ENCODE measurements at places on chromosomes 5 and 9.

- H3K4me3 ChIP-seq, result no peak overlapping the region
- no peak overlapping the region for H3K27ac ChIP-seq
- H3K27me3 ChIP-seq, result no peaks in the 10 kb centered on the region
Observed at GRCh38 chr5:2176581-2176980, 293.9 kb upstream of the IRX4 start.

DNA sequence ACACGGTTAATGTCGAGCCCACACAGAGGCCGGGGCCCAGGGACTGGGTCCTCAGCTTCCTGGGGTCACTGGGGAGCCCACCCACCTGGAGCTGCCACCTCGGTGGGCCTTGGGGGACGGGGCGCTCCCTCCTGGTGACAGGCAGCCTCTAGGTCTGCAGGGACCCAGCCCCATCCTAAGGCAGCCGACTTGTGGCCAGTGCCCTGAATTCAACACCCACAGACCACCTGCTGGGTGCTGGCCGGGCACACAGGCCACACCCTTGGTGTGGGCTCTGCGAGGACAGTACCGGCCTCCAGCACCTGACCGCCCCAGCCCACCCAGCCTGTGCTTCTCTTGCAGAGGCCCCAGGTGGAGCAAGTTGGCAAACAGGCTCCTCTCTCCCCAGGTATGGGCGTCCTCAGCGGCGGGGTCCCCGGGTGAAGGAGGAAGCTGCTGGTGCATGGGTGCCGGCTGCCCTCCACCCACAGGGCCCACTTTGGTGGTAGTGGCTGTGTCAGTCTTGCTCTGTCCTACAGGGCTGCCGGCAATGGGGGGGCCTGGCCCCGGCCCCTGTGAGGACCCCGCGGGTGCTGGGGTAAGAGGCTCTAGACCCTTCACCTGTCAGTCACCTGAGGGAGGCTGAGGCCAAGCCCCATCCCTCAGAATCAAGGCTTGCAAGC, 8.3 kb downstream of the ENTPD8 start:
- H3K4me1 ChIP-seq, result peaks cover 12% of the 10 kb centered on the region
- no peak for DNase-seq
- H3K4me3 ChIP-seq, result no peak overlapping the region
- H3K36me3 ChIP-seq, result no peaks in the 10 kb centered on the region
- no peaks in the 10 kb centered on the region for H3K27me3 ChIP-seq

- H3K27ac ChIP-seq, result peak overlapping the region; percentile 88
- DNase-seq, result no peak
- no peaks in the 10 kb centered on the region for H3K27me3 ChIP-seq
- no peaks in the 10 kb centered on the region for H3K36me3 ChIP-seq
Observed at GRCh38 chr9:97567894-97568202, 65.3 kb downstream of the TSTD2 start.

DNA sequence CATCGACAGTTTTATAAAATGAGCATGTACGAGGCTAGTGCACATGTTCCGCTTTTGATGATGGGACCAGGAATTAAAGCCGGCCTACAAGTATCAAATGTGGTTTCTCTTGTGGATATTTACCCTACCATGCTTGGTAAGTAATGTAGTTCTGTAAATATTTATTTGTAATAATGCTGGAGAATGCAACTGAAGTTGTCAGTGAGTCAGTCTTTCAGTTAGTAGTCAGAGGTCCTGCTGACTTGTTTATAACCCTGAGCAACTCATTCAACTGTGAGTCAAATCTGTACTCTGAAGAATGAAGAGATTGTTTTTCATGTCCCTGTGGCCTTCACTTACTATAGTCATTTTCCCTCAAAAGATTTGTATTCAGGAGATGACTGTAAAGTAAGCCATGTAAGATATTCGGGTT, 28.4 kb upstream of the GPR150 start:
- H3K27me3 ChIP-seq, result no peaks in the 10 kb centered on the region
- no peaks in the 10 kb centered on the region for H3K4me1 ChIP-seq

GRCh38 chr9:4106760-4107143, 193.1 kb downstream of the GLIS3 start:
- no peak overlapping the region for H3K27ac ChIP-seq
- no peaks in the 10 kb centered on the region for H3K27me3 ChIP-seq
- H3K4me3 ChIP-seq, result no peak overlapping the region
- no peaks in the 10 kb centered on the region for H3K36me3 ChIP-seq

DNA sequence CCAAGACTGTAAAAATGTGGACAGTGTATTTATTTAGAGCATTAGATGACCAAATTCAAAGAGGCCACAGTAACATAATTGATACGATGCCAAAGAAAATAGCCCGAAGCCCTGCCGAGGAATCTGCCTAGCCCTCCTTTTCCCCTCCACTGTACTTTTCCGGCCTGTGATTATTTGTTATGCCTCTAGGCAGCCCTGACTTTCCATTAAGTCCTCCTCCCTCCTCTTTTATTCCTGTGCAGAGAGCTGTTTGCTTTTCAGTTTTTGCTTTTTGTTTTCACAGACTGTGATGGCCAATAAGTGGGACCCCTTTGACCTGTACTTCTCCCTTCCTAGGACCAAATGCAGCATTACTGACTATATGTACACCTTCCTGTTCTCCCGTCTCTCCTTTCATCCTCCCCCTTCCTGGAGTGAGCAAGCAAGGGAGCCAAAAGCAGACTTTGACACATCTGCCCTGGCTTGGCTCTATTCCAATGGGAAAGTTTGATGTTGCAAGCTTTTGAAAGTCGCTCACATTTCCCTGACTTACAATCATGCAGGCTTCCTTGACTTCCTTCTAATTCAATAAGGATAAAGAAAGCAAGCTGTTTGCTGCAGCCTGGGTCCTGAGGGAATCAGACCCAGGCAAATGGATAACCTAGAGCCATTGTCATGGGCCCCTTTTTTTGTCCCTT, 76.1 kb downstream of the NREP start:
- H3K4me3 ChIP-seq, result peak overlapping the region; percentile 3
- peak overlapping the region; percentile 64 for H3K27ac ChIP-seq
- H3K4me1 ChIP-seq, result peaks cover 24% of the 10 kb centered on the region
- no peaks in the 10 kb centered on the region for H3K27me3 ChIP-seq

GRCh38 chr9:82152181-82152580, 163.6 kb downstream of the SPATA31D1 start:
- no peak overlapping the region for H3K4me3 ChIP-seq
- no peak for DNase-seq
- no peak overlapping the region for H3K27ac ChIP-seq
- no peaks in the 10 kb centered on the region for H3K27me3 ChIP-seq
- no peaks in the 10 kb centered on the region for H3K36me3 ChIP-seq

DNA sequence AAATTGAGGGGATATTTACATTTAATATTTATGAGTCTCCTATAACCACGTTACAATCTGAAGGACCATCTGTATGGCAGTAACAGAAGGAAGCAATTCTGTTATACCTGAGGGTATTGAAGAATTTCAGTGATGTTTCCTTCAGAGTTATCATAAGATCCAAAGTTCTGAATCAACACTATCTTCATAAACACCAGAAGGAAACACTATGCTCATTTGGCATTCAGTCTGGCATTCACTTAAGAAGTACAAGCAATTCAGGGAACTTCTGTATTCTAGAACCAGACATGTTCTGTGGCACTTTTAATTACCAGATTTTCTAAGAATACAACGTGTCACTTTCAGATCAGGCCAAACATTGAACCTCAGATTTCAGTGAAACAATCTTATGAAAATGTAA, 9.6 kb downstream of the DAB2 start:
- no peak overlapping the region for H3K4me3 ChIP-seq
- DNase-seq, result no peak
- H3K27ac ChIP-seq, result no peak overlapping the region
- peaks cover 67% of the 10 kb centered on the region for H3K4me1 ChIP-seq

GRCh38 chr9:134134949-134135342, 936 bp upstream of the WDR5 start:
- no peaks in the 10 kb centered on the region for H3K36me3 ChIP-seq
- H3K27ac ChIP-seq, result peak overlapping the region; percentile 86
- peak overlapping the region; percentile 93 for H3K4me3 ChIP-seq
- no peaks in the 10 kb centered on the region for H3K27me3 ChIP-seq
- no peak for DNase-seq
- H3K4me1 ChIP-seq, result peaks cover 58% of the 10 kb centered on the region

- H3K4me1 ChIP-seq, result no peaks in the 10 kb centered on the region
- H3K4me3 ChIP-seq, result no peak overlapping the region
- no peaks in the 10 kb centered on the region for H3K36me3 ChIP-seq
- H3K27ac ChIP-seq, result no peak overlapping the region
- no peak for DNase-seq
Observed at GRCh38 chr5:149904293-149904886, 40.2 kb downstream of the PDE6A start.

DNA sequence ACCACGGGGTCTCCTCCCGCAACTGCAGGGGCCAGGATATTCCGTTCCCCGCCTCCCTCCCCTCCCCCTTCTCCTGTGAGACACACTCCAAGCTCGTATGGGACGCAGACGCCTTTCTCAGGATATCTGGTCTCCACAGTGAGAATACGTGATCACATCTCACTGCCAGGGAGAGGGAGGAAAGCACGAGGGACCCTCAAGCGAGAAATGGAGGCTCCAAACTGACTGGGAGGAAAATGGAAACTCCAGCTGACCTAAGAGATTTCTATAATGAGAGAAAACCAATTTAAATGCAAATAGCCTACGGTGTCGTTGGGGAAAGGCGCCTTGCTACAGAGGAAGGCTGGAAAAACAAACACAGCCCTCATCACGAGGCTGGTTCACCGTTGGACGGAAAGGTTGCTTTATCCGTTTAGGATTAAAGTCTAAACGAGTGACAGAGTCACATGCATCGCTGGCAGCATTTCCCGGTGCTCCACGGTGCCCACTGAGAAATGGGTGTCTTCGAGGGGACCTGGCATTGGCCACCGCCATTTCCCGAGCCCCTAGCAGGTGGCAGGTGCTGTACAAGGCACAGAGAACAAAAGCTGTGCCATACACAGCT, 116.9 kb upstream of the CPEB4 start:
- H3K27me3 ChIP-seq, result no peaks in the 10 kb centered on the region
- H3K4me3 ChIP-seq, result no peak overlapping the region
- H3K36me3 ChIP-seq, result no peaks in the 10 kb centered on the region
- no peak for DNase-seq
- H3K4me1 ChIP-seq, result peaks cover 7% of the 10 kb centered on the region

- DNase-seq, result no peak
- H3K27ac ChIP-seq, result no peak overlapping the region
- no peaks in the 10 kb centered on the region for H3K4me1 ChIP-seq
- no peak overlapping the region for H3K4me3 ChIP-seq
- no peaks in the 10 kb centered on the region for H3K36me3 ChIP-seq
Observed at GRCh38 chr5:116009806-116010205, 22.5 kb upstream of the ARL14EPL start.
